ENCODE measurements at places on chromosomes 6 and 20. TPM values are rescaled to one million over a fixed set of nuclear protein-coding genes. Genes with fewer than 3 reads are reported as not detected.

- no peaks in the 10 kb centered on the region for H3K27me3 ChIP-seq
- H3K4me1 ChIP-seq, result no peaks in the 10 kb centered on the region
- DNase-seq, result no peak
- H3K27ac ChIP-seq, result no peak overlapping the region
- H3K4me3 ChIP-seq, result no peak overlapping the region
Observed at GRCh38 chr6:78875505-78875904, 8.2 kb downstream of the IRAK1BP1 start.

- H3K36me3 ChIP-seq, result no peaks in the 10 kb centered on the region
- DNase-seq, result no peak
- no peaks in the 10 kb centered on the region for H3K4me1 ChIP-seq
- H3K27me3 ChIP-seq, result no peaks in the 10 kb centered on the region
- H3K4me3 ChIP-seq, result no peak overlapping the region
- H3K27ac ChIP-seq, result no peak overlapping the region
Observed at GRCh38 chr6:25601800-25602673, 50.0 kb upstream of the SCGN start.

DNA sequence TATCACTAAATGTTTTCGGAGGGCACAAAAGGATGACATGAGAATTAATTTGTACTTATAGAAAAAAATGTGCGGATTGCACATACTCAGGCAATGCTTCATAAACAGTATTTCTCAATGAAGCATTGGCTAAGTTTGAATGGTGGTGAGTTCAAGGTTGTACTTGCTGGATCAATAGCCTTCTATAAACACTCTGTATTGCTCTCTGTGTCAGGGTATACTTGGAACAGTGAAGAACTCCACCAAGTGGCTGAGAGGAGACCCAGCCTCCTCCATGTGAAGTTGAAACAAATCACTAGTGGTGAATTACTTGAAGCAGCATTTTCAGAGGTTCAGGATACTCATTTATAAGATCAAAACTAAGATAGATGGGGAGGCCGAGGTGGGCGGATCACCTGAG lies 360.6 kb downstream of the RIMS1 start:
- no peak for DNase-seq
- no peaks in the 10 kb centered on the region for H3K4me1 ChIP-seq
- no peak overlapping the region for H3K27ac ChIP-seq
- no peaks in the 10 kb centered on the region for H3K27me3 ChIP-seq
- H3K4me3 ChIP-seq, result no peak overlapping the region

The SLC35B3 gene
- total RNA-seq, result 4.1 TPM

The PRICKLE4 gene
- 0.80 TPM for total RNA-seq

GRCh38 chr20:21388566-21388965 lies 8.8 kb downstream of the NKX2-4 start:
- H3K4me3 ChIP-seq, result no peak overlapping the region
- peaks cover 3% of the 10 kb centered on the region for H3K27me3 ChIP-seq
- H3K27ac ChIP-seq, result no peak overlapping the region
- DNase-seq, result no peak
- peaks cover 64% of the 10 kb centered on the region for H3K36me3 ChIP-seq

DNA sequence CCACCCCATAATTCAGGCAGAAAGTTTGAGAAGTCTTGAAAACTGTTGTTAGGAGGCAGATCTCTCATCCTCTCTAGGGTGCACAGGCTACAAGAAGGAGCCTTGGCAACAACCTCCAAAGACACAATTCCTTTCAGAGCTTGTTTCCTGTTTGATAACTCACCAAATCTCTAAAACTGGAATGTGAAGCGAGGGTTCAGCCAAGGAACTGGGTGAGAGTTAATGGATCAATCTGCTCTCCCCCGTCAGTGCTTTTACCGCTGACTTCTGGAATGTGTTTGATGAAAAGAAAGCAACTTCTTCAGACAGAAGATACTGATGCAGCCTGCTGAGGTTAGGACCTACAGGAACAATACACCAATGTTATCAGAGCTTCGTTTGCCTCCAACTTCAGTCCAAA lies 171.8 kb upstream of the BMP2 start:
- H3K27ac ChIP-seq, result no peak overlapping the region
- H3K27me3 ChIP-seq, result no peaks in the 10 kb centered on the region
- H3K4me1 ChIP-seq, result no peaks in the 10 kb centered on the region
- H3K4me3 ChIP-seq, result no peak overlapping the region

DNA sequence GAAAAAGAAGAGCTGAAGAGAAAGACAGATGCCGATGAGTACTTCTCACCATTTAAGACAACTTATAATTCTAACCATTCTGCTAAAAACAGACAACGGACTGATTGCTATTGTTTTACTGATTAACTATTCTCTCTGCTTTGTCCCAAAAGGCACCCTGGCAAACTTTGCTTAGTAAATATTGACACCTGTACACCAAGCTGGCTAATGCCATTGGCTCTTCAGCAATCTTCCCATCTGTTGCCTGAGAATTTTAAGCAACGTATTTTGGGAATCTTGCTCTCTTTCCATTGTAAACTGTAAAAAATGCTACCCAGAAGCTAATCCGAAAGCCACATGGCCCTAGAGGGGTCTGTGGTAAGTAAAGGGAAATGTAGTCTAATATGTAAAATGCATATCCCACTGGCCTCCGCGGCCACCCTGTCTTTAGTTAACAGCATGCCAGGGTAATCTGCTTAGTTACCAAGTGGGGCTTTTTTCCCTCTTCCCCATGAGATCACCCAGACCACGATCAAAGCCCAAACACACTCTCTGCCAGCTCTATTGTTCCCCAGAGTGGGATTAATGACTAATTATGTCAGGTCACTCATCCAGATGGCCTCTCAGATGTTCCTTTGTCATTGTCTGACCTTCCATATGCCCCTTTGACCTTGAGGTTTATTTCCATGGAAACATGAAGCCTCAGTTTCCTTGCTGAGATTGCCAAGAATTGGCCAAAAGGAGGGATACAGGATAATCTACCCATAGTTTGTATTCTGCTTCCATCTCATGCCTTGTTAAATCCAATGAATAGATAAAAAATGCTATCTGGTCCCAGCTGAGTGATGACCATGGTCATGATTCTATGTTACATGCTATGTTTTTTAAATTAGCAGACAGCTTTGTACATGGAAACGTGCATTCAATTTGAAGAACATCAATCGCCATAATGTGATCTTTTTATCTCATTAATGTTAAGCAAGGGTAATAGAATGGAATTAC lies 216.4 kb upstream of the MCHR2 start:
- no peak overlapping the region for H3K27ac ChIP-seq
- DNase-seq, result no peak
- H3K4me1 ChIP-seq, result no peaks in the 10 kb centered on the region
- peaks cover under 1% of the 10 kb centered on the region for H3K27me3 ChIP-seq
- H3K36me3 ChIP-seq, result no peaks in the 10 kb centered on the region

The SLC12A5 gene
- not detected for total RNA-seq

DNA sequence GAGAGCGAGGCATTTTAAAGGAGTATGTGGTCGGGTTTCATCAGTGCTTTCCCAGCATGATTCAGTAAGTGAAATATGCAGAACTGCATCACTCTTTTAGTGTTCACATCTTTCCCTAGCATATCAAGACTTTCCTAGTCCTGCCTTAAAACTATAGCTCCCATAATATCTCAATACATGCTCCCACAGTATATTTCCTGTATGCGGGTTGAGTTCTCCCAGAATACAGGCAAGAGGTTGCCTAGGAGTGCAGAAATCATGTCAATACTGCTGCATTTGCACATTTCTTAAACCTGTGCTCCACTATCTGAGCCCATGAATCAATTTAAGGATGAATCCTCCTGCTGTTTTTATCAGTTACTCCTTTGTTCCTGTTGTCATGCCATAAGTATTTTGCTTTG lies 386.6 kb upstream of the SLC35B3 start:
- no peaks in the 10 kb centered on the region for H3K27me3 ChIP-seq
- H3K4me3 ChIP-seq, result no peak overlapping the region
- no peaks in the 10 kb centered on the region for H3K36me3 ChIP-seq
- H3K27ac ChIP-seq, result no peak overlapping the region
- DNase-seq, result no peak

GRCh38 chr6:47007657-47008396 lies 34.3 kb downstream of the ADGRF1 start:
- DNase-seq, result no peak
- peaks cover 1% of the 10 kb centered on the region for H3K27me3 ChIP-seq
- H3K27ac ChIP-seq, result no peak overlapping the region
- H3K36me3 ChIP-seq, result no peaks in the 10 kb centered on the region

- no peak for DNase-seq
- H3K36me3 ChIP-seq, result no peaks in the 10 kb centered on the region
- no peaks in the 10 kb centered on the region for H3K27me3 ChIP-seq
- H3K4me3 ChIP-seq, result no peak overlapping the region
- no peak overlapping the region for H3K27ac ChIP-seq
Observed at GRCh38 chr20:4805663-4806449, 84.1 kb downstream of the PRND start.

The PCSK2 gene
- total RNA-seq, result 0.26 TPM

The SUMO4 gene
- total RNA-seq, result 0.32 TPM

DNA sequence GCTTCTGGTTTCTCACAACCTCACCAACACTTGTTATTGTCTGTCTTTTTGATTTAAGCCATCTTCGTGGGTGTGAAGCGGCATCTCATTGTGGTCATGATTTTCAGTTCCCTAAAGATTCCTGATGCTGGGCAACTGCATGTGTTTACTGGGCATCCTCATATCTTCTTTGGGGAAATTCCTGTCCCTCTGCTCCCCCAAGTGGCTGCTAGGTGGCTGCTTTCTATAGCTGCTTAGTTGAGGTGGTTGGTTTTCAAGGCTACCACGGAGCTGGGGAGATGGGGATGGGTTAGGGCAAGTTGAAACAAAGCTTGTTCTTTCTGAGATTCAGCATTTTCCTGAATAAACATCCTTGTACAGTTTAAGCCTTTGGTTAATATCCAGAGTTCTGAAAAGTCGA lies 403.9 kb upstream of the SULF2 start:
- DNase-seq, result no peak
- no peak overlapping the region for H3K27ac ChIP-seq
- H3K36me3 ChIP-seq, result no peaks in the 10 kb centered on the region

DNA sequence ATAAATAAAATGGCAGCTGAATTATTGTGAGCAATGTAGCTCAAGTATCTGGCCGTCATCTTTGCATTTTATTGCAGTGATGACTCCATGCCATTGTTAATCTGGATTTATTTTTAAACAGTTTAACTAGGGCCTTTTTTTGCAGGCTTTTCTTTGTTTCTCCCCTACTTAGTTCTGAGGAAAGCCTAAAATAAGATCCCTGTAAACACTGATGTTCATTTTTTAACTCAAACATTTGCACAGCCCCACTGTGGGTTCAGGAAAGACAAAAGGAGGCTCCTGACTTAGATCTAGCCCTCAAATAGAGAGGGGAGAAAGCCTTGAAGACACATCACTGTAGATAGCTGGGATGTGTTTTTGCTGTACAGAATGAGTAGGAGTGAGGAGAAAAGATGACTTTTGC lies 69.2 kb downstream of the PLEKHG1 start:
- DNase-seq, result no peak
- peaks cover 8% of the 10 kb centered on the region for H3K4me1 ChIP-seq
- H3K4me3 ChIP-seq, result no peak overlapping the region
- H3K27ac ChIP-seq, result peak overlapping the region; percentile 10
- no peaks in the 10 kb centered on the region for H3K36me3 ChIP-seq

The NKAPL gene
- 5.0 TPM for total RNA-seq

DNA sequence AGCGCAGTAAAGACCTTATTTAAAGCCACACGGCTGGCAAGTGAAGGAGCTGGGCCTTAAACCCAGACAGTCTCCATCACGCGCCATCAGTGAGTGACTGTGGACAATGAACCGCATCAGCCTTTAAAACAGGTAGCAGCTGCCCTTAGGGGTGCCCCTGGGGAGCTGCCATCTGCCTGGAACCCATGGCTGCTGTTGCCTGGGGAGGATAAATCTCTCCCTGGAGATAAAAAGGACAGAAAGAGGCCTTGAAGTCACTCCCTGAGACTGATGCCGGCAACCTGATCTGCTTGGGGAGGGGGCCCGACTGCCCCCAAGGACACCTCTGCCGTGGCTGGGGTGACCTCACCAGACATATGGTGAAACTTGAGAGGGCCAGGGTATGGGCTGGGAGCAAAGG lies 73.5 kb downstream of the PREX1 start:
- H3K27ac ChIP-seq, result no peak overlapping the region
- no peaks in the 10 kb centered on the region for H3K27me3 ChIP-seq

The AGER gene
- total RNA-seq, result 1.2 TPM

DNA sequence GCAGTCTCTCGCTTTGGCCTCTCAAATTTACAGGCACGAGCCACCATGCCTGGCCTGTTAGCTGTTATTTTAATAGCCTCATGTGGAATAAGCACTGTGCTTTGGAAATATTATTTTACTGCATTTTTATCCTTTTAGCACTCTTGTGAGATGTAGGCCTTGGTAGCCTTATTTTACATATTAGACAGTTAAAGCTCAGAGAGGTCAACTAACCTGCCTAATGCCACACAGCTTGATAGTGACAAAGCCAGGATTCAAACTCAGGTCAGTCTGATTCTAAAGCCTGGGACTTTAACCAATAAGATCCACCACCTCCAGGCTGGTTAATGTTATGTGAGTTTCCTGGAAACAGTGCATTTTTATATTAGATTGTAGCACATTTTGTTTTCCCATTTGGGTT lies 9.5 kb downstream of the TNFAIP3 start:
- no peak overlapping the region for H3K27ac ChIP-seq
- H3K27me3 ChIP-seq, result no peaks in the 10 kb centered on the region
- peaks cover 22% of the 10 kb centered on the region for H3K4me1 ChIP-seq
- no peak overlapping the region for H3K4me3 ChIP-seq
- peaks cover 82% of the 10 kb centered on the region for H3K36me3 ChIP-seq
- DNase-seq, result no peak

- H3K27ac ChIP-seq, result peak overlapping the region; percentile 9
- H3K27me3 ChIP-seq, result no peaks in the 10 kb centered on the region
- H3K36me3 ChIP-seq, result no peaks in the 10 kb centered on the region
- no peak for DNase-seq
Observed at GRCh38 chr6:4636191-4636880, 139.9 kb upstream of the CDYL start.

GRCh38 chr6:77740380-77740779 lies 87.5 kb downstream of the MEI4 start:
- H3K36me3 ChIP-seq, result no peaks in the 10 kb centered on the region
- no peak overlapping the region for H3K4me3 ChIP-seq
- H3K27me3 ChIP-seq, result no peaks in the 10 kb centered on the region
- DNase-seq, result no peak
- H3K27ac ChIP-seq, result no peak overlapping the region
- no peaks in the 10 kb centered on the region for H3K4me1 ChIP-seq

The POFUT1 gene
- total RNA-seq, result 14.0 TPM

The PPP2R5D gene
- 33.0 TPM for total RNA-seq

The TMEM239 gene
- total RNA-seq, result not detected

The SIM1 gene
- 1.2 TPM for total RNA-seq

The CARMIL1 gene
- 0.76 TPM for total RNA-seq

- H3K36me3 ChIP-seq, result no peaks in the 10 kb centered on the region
- H3K27ac ChIP-seq, result no peak overlapping the region
- H3K4me3 ChIP-seq, result no peak overlapping the region
- no peak for DNase-seq
Observed at GRCh38 chr20:54340667-54341081, 132.8 kb downstream of the PFDN4 start.

The ASIP gene
- total RNA-seq, result not detected

The SIRPB2 gene
- total RNA-seq, result 1.1 TPM

DNA sequence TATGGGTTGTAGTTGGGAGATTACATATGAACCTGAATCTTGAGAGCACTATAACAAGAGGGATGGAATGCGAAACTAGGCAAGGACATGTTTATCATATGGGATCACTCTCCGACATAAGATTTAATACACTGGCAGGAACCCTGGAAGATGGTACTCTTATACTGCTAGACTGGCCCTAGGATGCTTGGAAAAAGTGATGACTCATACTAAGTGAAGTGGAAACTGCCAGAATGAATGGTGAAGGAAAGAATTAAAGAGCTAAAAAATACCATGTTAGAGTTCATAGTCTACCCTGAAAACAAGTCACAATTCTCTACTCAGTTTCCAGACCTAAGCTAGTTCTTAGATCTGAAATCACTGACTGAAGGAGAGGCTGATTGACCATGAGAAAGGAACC lies 45.5 kb upstream of the THEMIS start:
- no peak overlapping the region for H3K27ac ChIP-seq
- no peaks in the 10 kb centered on the region for H3K36me3 ChIP-seq
- no peaks in the 10 kb centered on the region for H3K4me1 ChIP-seq
- H3K27me3 ChIP-seq, result no peaks in the 10 kb centered on the region
